ENCODE measurements at places on chromosomes 6 and 20. TPM values are rescaled to one million over a fixed set of nuclear protein-coding genes. Genes with fewer than 3 reads are reported as not detected.
A peak's percentile ranks its signal among the peaks of the same experiment; 100 is the strongest.

DNA sequence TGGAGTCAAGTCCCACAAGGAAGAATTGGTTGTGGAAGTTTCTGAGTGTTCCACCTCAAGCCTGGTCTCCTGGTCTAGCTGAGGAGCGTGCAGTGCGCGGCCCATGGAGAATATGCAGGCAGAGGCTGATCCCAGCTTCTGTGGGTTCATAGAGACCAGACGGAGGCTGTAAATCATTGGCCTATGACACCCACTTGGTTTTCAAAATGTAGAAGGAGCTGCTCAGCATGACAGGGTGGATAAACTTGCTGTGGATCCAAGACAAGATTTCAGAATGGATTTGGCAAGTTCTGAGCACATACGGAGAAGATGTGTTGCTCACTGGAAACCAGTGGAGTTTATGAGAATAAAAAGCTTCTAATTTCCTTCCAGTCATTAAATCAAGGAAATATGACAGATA is 744 bp downstream of the KIF25 start:
- peaks cover 82% of the 10 kb centered on the region for H3K27me3 ChIP-seq
- no peak overlapping the region for H3K4me3 ChIP-seq
- DNase-seq: no peak

GRCh38 chr20:5670036-5670536 is 80.1 kb upstream of the SHLD1 start:
- H3K27me3 ChIP-seq: peaks cover 20% of the 10 kb centered on the region
- no peak overlapping the region for H3K27ac ChIP-seq
- peaks cover 6% of the 10 kb centered on the region for H3K4me1 ChIP-seq
- no peaks in the 10 kb centered on the region for H3K36me3 ChIP-seq
- no peak overlapping the region for H3K4me3 ChIP-seq

Gene BPIFA1
- not detected for total RNA-seq

- no peak overlapping the region for H3K27ac ChIP-seq
- no peaks in the 10 kb centered on the region for H3K4me1 ChIP-seq
- no peaks in the 10 kb centered on the region for H3K27me3 ChIP-seq
- peaks cover 12% of the 10 kb centered on the region for H3K36me3 ChIP-seq
Measured at GRCh38 chr6:132446141-132446854, 45.0 kb upstream of the MOXD1 start.

GRCh38 chr6:137723273-137724017 is 143.6 kb upstream of the TNFAIP3 start:
- no peaks in the 10 kb centered on the region for H3K36me3 ChIP-seq
- no peak for DNase-seq
- no peak overlapping the region for H3K27ac ChIP-seq

DNA sequence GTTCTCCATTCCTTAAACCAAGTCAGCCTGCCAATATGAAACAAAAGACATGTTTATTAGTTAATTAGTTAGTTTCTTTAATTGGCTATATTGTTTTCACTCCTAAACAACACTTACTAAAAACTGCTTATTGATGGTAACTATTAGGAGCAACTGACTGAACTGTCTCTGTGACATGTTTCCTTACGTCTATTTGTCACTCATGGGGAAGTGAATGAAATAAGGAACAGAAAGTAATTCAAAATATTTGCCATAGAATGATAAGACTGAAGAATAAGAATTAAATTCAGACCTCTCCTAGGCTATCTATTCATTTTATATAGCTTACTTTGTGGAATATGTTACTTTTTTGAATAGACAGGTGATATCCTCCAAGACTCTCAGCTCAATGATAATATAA is 217.2 kb downstream of the LAMA2 start:
- no peak overlapping the region for H3K27ac ChIP-seq
- H3K4me3 ChIP-seq: no peak overlapping the region
- DNase-seq: no peak
- no peaks in the 10 kb centered on the region for H3K4me1 ChIP-seq
- H3K36me3 ChIP-seq: no peaks in the 10 kb centered on the region

Gene SULF2
- 112 TPM for total RNA-seq

DNA sequence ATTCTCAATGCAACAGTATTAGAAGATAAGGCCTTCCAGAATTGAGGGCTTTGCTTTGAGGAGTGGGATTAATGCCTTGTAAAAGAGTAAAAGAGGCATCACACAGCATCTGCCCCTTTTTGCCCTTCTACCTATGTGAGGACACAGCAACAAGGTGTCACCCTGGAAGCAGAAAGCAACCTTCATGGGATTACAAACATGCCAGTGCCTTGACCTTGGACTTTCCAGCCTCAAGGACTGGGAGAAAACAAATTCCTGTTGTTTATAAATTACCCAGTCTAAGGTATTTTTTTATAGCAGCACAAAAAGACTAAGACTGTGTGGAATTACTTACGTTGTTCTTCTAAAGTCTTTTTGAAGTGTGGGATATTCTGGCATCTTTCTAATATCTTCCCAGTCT is 150.0 kb upstream of the SLC22A16 start:
- H3K36me3 ChIP-seq: no peaks in the 10 kb centered on the region
- no peak overlapping the region for H3K27ac ChIP-seq
- H3K4me3 ChIP-seq: no peak overlapping the region
- no peak for DNase-seq
- H3K4me1 ChIP-seq: peaks cover 28% of the 10 kb centered on the region

DNA sequence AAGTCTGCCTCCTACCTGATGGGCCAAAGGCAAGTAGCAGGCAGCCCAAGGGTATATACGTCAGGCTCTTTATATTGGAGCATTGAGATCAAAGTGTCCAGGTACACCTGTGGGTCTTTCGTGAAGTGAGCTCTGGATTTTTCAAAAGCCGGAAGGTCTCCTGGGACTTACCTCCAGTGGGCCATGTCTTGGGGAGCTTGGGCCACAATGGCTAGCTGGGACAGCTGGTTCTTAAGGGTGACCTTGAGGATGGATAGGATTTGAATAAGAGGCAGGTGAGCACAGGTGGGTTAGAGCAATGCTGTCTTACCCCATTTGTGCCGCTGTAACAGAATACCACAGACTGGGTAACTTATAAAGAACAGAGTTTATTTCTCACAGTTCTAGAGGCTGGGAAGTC is 153.4 kb downstream of the CDC5L start:
- DNase-seq: no peak
- H3K27me3 ChIP-seq: peaks cover 57% of the 10 kb centered on the region
- H3K4me1 ChIP-seq: no peaks in the 10 kb centered on the region
- H3K4me3 ChIP-seq: no peak overlapping the region
- H3K36me3 ChIP-seq: no peaks in the 10 kb centered on the region

DNA sequence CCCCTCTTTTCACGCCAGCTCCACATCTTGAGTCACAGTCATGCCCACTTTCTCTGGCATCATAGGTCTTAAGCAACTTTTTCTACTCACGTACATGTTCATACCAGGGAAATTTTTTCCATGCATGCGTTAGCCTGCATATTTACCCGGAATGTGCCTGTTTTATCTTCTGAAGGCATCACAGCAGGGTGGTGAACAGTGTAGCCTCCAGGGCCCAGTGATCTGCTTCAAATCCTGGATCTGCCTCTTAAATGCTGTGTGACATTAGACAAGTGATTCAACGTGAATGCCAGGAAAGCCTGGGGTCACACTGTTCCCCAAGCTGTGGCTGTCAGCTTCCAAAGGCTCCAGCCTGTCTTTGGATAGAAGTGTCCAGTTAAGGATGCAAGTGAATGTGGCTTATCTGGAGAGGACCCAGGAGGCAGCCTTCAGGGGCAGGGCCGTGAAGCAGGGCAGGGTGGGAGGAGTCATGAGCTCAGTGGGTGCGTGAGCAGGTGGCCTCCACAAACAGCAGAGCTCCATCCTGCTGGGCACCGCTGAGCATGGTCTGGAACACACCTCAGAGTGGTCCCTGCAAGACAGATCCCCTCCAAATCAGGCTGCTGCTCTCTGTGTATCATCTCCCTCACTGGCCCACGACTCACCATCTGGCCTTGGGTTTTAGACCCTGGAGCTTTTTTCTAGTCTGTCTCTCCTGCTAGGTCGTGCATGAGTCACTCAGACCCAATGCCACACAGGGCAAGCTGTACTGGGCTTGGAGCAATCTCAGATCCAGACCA is 30.4 kb upstream of the CD93 start:
- H3K4me3 ChIP-seq: no peak overlapping the region
- H3K27me3 ChIP-seq: no peaks in the 10 kb centered on the region
- no peak for DNase-seq
- H3K36me3 ChIP-seq: no peaks in the 10 kb centered on the region
- H3K27ac ChIP-seq: no peak overlapping the region
- H3K4me1 ChIP-seq: no peaks in the 10 kb centered on the region

- no peaks in the 10 kb centered on the region for H3K4me1 ChIP-seq
- H3K27me3 ChIP-seq: no peaks in the 10 kb centered on the region
- H3K4me3 ChIP-seq: no peak overlapping the region
- H3K36me3 ChIP-seq: peaks cover 55% of the 10 kb centered on the region
- H3K27ac ChIP-seq: no peak overlapping the region
Measured at GRCh38 chr20:46063652-46064054, 26.1 kb downstream of the NCOA5 start.

GRCh38 chr20:35027301-35027700 is 65.3 kb downstream of the TRPC4AP start:
- no peaks in the 10 kb centered on the region for H3K27me3 ChIP-seq
- H3K4me1 ChIP-seq: no peaks in the 10 kb centered on the region
- H3K36me3 ChIP-seq: peaks cover 50% of the 10 kb centered on the region
- no peak overlapping the region for H3K27ac ChIP-seq
- no peak overlapping the region for H3K4me3 ChIP-seq
- DNase-seq: no peak

- H3K27ac ChIP-seq: peak overlapping the region; percentile 59
- no peaks in the 10 kb centered on the region for H3K27me3 ChIP-seq
- no peak for DNase-seq
- H3K4me3 ChIP-seq: no peak overlapping the region
- H3K4me1 ChIP-seq: peaks cover 54% of the 10 kb centered on the region
- peaks cover 5% of the 10 kb centered on the region for H3K36me3 ChIP-seq
Measured at GRCh38 chr6:132669690-132670291, 10.8 kb upstream of the TAAR1 start.

Gene GOPC
- total RNA-seq: 33.5 TPM

Gene C6orf58
- 0.31 TPM for total RNA-seq

Gene TMEM170B
- 2.2 TPM for total RNA-seq

- no peaks in the 10 kb centered on the region for H3K27me3 ChIP-seq
- H3K4me3 ChIP-seq: no peak overlapping the region
- no peak for DNase-seq
- no peak overlapping the region for H3K27ac ChIP-seq
Measured at GRCh38 chr6:135897087-135897486, 45.6 kb downstream of the PDE7B start.

GRCh38 chr6:15375638-15376290 is 129.9 kb downstream of the JARID2 start:
- H3K36me3 ChIP-seq: no peaks in the 10 kb centered on the region
- DNase-seq: no peak
- no peaks in the 10 kb centered on the region for H3K27me3 ChIP-seq

DNA sequence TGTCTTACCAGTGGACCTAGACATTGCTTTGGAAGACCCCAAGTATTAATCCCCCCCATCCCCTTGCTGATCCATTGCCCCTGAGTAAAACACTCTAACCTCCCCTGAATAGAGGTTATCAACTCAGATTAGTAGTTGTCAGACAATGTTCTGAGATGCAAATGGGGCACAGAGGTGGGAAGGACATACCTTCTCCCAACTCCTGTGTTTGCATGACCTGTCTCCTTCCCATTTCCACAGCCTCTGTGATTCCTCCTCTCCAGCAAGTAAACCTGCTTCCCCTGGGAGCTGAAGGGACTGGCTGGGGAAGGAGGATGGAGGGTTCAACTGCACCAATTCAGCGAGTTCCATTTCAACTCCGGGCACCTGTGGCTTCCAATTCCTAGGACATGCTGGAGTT is 199.8 kb upstream of the SASH1 start:
- peaks cover 6% of the 10 kb centered on the region for H3K36me3 ChIP-seq
- H3K27me3 ChIP-seq: no peaks in the 10 kb centered on the region
- H3K27ac ChIP-seq: no peak overlapping the region
- DNase-seq: no peak
- no peak overlapping the region for H3K4me3 ChIP-seq

DNA sequence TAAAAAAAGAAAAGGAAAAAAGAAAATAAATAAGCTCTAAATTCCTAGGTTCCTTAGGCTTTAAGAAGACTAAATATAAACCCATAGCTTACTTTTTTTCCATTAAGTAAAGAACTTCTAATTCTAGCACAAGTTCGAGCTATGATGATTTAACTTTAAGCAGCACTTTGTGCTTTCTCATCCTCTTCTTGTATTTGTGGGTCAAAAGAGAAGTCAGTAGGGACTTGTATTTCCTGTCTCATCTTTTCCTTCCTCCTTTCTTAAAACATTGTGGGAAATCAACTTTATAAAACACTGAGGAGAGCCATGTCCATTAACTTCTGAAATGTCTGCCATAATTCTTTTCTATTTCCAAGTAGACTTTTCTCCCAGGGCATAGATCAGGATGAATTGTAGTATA is 637.7 kb upstream of the CITED2 start:
- H3K36me3 ChIP-seq: no peaks in the 10 kb centered on the region
- no peaks in the 10 kb centered on the region for H3K27me3 ChIP-seq
- no peak overlapping the region for H3K27ac ChIP-seq
- no peaks in the 10 kb centered on the region for H3K4me1 ChIP-seq

- H3K4me3 ChIP-seq: peak overlapping the region; percentile 34
- peaks cover 14% of the 10 kb centered on the region for H3K36me3 ChIP-seq
- no peak for DNase-seq
- H3K27ac ChIP-seq: peak overlapping the region; percentile 98
- no peaks in the 10 kb centered on the region for H3K27me3 ChIP-seq
Measured at GRCh38 chr6:149234051-149234962, 83.2 kb upstream of the TAB2 start.

- DNase-seq: no peak
- no peak overlapping the region for H3K27ac ChIP-seq
- no peaks in the 10 kb centered on the region for H3K27me3 ChIP-seq
Measured at GRCh38 chr20:14951105-14951504, 613.7 kb upstream of the FLRT3 start.

All from Calu3 (cell line).